ENCODE measurements at places on chromosomes 6 and 20.

- no peak for DNase-seq
Measured at GRCh38 chr6:123619156-123619555, 17.6 kb downstream of the TRDN start.

GRCh38 chr6:163764565-163764964 lies 350.0 kb downstream of the QKI start:
- no peak for DNase-seq

GRCh38 chr6:134604014-134604676 lies 286.2 kb upstream of the SGK1 start:
- DNase-seq, result no peak

- DNase-seq, result no peak
Measured at GRCh38 chr6:4607793-4608192, 168.4 kb upstream of the CDYL start.

Data from stimulated activated CD8-positive, alpha-beta memory T cell treated with anti-CD3 and anti-CD28 coated beads, Interleukin-4, amount 100 ng/mL, for 4 hours (primary cell).